ENCODE measurements at places on chromosomes 3 and 15. TPM values are rescaled to one million over a fixed set of nuclear protein-coding genes. Genes with fewer than 3 reads are reported as not detected.
A peak's percentile ranks its signal among the peaks of the same experiment; 100 is the strongest.

C3orf49 gene
- not detected for total RNA-seq

C3orf80 gene
- not detected for total RNA-seq

DNA sequence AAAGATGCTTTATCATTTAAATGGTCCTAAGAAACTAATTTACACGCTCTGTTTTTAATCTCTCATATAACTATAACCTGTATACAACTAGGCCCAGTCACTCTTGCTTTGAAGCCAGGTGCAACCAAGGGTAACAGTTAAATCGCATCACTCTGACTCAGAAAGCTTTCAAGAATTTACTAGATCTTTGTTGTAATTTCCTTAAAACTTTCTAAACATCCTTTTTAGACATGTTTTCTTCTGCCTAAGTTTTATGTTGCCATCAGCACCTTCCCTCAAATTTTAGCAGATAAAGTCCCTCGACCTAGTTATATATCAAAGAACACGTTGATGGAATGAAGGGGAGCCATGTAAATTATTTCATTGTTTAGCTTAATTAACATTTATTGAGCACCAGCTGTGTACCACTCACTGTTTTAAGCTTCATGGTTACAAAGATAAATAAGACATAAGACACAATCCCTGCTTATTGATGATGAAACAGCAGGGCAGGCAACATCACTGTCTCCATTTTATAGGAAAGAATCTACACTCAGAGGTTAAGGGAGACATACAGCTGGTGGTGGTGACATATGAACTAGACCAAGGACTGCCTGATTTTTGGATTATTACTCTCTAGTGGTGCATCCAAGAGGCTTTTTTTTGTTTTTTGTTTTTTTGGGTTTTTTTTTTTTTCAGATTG is 101.0 kb downstream of the CD200R1L start:
- DNase-seq, result no peak

- DNase-seq, result peak; percentile 14
These were observed 31.5 kb upstream of the TFDP2 start for GRCh38 chr3:142180761-142181362.

DNA sequence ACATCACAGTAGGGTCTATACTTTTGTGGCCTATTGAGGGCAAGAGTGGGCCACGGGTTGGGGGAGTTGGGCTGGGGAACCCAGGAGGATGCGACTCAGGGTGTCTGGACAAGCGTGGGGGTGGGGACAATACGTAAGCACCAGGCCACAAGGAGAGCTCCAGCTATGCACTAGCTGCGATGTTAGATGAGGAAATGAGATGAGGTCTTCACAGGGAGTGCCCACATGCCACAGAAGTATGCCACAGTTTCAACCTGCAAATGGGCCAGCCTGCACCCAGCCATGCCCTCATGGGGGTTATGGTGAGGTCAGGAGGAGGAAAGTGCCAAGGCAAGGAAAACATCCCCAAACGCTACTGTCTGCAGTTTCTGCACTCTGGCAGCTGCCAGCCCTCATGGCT is 30.5 kb downstream of the CACNA2D2 start:
- DNase-seq, result no peak

GRCh38 chr15:37101980-37102304 is 1.6 kb upstream of the MEIS2 start:
- no peak for DNase-seq

DNA sequence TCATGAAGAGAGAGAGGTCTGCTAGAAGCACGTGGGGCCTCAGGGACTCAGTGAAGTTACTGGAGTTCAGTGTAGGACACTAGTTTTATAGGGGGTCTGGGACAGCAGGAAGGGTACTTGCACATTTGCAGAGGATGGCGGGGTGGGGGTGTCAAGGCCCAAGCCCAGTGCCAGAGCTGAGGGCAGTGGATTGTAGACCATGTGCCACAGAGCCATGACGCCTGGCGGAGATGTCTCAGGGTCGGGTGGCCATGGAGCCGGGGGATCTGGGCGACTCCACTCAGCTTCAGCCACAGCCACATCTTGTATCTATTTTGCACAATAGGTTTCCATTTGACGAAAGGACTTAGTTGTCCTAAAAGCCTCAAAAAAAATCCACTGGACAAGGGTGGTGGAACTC is 50.4 kb upstream of the RGMA start:
- no peak for DNase-seq
